Omental fat pad (tissue), 4 donors: ENCODE measurements at places on chromosomes 5 and 9. TPM values are rescaled to one million over a fixed set of nuclear protein-coding genes. Genes with fewer than 3 reads are reported as not detected.

The C1QTNF3 gene
- total RNA-seq: 3.3 TPM

DNA sequence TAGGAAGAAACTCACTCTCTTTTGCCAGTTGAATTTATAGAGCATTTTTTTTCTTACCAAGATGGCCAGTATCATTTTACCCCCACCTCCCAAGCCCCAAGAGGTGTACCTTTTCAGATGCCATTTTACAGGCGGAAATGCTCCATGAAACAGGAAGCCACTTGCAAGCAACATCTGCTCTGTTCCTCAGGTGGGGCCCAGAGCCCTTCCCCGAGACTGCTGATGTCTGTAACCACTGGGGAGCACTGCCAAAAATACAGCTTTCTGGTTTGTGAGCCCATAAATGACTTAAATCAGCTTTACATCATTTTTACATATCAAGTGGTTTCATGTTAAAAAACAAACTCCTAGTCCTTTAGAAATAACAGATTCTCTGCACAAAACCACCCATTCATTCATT lies 42.9 kb upstream of the GARNL3 start:
- no peak for DNase-seq

DNA sequence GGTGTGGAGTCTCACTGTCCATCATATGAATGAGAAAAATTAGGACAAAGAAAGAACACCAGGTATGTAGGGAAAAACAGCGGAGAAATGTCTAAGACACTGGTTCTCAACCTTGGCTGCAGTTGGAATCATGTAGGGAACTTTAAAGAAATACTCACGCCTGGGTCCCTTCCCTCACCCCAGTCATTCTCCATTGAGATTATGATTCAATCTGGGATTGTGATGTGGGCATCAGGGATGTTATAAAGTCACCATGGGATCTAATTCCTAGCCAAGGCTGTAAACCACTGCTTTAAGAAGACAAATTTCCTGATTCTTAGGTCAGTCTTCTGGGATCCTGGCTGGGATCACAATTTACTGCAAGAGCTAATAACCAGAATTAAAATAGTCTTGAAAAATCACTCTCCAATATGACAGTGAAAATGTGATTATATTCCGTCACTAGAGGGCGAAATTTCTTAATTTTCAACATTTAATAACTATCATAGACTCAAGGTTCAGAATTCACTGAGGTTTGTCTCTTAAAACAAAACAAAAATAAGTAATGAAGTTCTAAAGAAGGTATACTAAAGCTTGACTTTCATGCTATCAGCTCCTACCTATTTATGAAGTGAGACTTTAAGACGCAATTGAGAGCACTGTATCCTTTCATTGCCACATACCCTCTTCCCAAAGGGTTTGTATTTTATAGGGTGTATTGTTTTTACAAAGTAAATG lies 60.5 kb downstream of the GLDC start:
- no peak for DNase-seq

The BAAT gene
- not detected for total RNA-seq

GRCh38 chr5:151293624-151294023 lies 9.9 kb downstream of the SLC36A3 start:
- no peak for DNase-seq

The LHX6 gene
- 7.9 TPM for total RNA-seq

The CCDC69 gene
- 263 TPM for total RNA-seq

- no peak for DNase-seq
These were observed 79.1 kb downstream of the UGCG start for GRCh38 chr9:111975709-111976108.

DNA sequence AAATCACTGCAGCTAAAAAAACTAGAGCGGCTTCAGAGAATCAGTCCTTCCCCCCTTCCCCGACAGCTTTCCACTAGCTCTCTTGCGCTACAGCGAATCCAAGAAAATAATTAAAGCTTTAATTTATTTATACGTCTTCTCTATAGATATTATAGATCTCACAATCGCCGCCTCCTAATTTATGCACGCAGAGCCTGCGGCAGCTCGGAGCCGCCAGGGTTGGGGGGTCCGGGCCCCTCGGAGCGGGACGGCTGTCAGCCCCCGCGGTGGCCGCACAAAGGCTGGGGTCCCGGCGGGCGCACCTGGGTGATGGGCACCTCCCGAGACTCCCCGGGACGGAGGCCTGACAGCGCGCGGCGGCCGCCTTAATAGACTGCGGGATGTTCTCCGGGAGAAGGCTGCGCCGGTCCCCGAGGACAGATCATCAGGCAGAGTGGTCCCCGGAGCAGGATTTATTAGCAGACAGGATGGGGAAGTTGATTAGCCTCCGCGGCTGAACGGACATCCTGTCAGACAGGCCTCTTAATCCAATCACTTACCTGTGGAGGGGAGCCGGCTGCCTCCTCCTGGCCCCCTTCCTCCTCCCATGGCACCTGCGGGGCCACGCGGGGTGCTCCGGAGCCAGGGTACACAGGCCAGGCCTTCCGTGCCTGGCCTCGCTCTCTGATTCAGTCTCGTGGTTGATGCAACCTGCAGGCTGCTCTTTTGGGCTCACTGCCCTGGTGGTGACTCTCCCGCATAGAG lies 166.8 kb downstream of the MELK start:
- DNase-seq: no peak

- no peak for DNase-seq
These were observed 111.7 kb downstream of the PCSK1 start for GRCh38 chr5:96321345-96321744.

- no peak for DNase-seq
These were observed 35.2 kb downstream of the ZCCHC7 start for GRCh38 chr9:37155601-37156000.

DNA sequence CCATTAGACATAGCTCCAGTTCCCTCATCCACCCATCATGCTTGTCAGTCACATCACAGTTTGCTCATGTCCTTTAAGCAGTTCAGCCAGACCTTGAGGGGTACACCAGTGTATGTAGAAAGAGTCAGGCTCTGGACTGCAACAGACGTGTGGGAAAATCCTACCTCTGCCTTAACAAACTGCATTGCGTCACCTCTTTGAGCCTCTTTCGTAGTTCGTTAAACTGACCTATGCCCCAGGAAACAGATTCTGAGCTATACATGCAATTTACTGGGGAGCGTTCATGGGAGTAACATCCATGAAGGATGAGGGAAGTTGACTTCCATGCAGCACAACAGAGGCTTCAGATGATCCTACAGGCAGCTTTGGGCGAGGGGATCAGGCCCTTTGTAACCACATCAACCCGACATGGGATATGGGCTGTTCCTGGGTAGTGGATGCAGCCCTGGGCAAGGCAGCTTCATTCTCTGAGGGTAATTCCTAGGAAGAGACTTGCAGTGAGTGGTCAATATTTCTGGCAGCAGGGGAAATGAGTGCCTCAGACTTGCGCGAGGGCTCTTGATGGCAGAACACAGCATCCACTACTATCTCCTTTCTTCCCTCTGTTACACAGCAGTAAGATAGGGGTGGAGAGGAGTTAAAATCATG lies 4.3 kb downstream of the SPINK4 start:
- no peak for DNase-seq

DNA sequence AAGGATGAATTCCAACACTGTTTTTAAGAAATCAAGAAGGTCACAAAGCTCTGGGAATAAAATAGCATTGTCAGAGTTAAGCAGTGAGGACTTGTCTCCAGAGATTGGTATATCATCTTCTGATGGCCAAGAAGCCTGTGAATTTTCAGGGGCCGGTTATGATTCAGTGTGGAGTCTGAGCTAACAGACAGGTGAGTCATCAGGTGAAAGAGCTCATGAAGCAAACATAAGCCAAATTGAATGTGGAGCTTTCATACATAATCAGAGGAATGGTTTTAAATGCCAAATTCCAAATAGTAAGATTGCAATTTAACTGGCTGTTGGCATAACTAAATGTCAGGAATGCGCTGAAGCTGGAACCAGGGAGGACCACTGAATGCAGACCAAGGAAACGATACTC lies 494.2 kb downstream of the MTRR start:
- DNase-seq: no peak

The IL12B gene
- not detected for total RNA-seq

DNA sequence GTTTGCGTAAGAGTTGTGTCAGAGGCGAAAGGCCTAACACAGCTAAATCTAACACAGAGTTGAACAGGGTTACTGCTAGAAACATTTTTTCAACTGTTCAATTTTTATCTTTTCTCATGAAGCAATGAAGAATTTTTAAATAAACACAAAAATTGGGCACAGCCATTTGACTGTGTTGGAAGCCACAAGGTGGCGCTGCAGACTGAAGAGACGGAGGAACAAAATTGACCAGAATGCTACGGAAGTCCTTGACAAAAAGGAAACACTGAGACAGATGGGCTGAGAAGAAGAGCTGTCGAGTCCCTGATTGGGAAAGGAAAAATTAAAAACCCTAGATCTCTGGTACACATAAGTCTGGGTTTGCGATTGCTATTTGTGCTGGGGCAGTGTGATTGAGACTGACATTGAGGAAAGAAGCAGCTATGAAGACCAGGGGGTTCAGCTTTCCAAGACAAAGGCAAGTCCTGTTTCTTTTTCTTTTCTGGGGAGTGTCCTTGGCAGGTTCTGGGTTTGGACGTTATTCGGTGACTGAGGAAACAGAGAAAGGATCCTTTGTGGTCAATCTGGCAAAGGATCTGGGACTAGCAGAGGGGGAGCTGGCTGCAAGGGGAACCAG lies at the start of gene PCDHB9:
TSS of gene PCDHB9 (plus strand) at position 265 of the 616 bp plus-strand sequence. CDS start at position 423, 158 bp downstream.
- no peak for DNase-seq

The TNFSF15 gene
- total RNA-seq: not detected
